ENCODE measurements at places on chromosomes 12 and 14.

GRCh38 chr12:38427442-38427841 is 110.9 kb downstream of the ALG10B start:
- no peak for DNase-seq

GRCh38 chr12:2844786-2845185 is 10.0 kb upstream of the NRIP2 start:
- DNase-seq, result no peak

GRCh38 chr12:70835948-70836347 is 84.6 kb downstream of the PTPRR start:
- DNase-seq, result no peak

- peak; percentile 73 for DNase-seq
Measured at GRCh38 chr14:72638021-72638420, 255.9 kb downstream of the DPF3 start.

DNA sequence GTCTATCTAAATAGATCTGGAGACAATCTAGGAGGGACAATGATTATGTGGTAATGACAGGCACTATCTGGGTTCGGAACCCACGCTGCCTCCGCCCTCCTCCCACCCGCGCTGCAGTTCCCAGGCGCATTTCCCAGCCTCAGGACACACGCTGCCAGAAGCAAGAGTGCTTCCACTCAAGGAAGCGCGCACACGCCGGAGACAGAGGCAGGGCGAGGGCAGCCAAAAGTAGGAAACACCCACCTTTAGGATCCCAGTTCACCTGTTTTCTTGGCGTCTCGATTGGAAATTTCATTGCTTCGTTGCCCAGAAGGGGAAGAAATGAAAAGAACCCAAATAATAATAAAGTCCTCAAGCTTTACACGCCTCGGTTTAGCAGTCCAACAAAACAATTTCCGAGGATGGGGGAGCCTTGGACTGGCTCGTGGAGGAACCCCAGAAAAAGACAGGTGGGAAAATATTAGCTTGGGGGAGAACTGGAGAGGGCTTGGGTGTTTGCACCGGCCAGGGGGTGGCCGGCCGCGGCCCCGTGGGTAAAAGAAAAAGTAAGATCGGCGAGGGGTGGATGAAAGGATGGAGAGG is 474 bp downstream of the KCNK10 start:
- DNase-seq, result no peak

DNA sequence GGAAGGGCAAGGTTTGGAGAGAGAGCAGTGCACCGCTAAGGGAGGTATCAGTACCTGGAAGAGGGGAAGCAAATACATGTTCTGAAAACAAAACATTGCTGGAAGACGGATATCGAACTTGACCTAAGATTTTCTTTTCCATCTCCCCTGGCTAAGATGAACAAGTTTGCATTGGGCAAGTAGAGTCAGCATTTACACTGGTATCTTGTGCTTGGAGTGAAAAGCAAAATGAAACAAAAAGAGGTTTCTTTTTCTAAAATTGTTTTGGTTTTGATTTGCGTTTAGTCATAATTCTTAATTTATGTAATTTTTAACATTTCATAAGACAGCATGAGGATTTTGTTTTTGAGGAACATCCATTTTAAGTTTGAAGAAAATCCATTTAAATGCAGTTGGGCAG is 881.6 kb downstream of the NRXN3 start:
- DNase-seq, result no peak

- no peak for DNase-seq
Measured at GRCh38 chr12:39010406-39010805, 105.0 kb upstream of the CPNE8 start.

- DNase-seq, result no peak
Measured at GRCh38 chr12:41101806-41102205, 86.3 kb upstream of the PDZRN4 start.

- no peak for DNase-seq
Measured at GRCh38 chr14:85883966-85884365, 354.0 kb downstream of the FLRT2 start.

DNA sequence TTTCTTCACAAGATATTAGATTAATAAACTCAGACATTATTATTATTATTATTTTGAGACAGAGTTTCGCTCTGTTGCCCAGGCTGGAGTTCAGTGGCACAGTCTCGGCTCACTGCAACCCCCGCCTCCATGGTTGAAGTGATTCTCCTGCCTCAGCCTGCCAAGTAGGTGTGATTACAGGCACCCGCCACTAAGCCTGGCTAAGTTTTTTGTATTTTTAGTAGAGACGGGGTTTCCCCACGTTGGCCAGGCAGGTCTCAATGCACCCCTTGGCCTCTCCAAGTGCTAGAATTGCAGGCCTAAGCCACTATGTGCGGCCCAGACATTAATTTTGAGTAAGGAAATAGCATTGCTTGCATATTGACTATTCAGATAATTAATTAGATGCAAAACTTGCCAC is 554.9 kb upstream of the LRFN5 start:
- DNase-seq, result no peak

- DNase-seq, result no peak
Measured at GRCh38 chr12:4161718-4162117, 111.8 kb upstream of the CCND2 start.

- peak; percentile 96 for DNase-seq
Measured at GRCh38 chr14:89137526-89138163, 279.4 kb downstream of the FOXN3 start.

DNA sequence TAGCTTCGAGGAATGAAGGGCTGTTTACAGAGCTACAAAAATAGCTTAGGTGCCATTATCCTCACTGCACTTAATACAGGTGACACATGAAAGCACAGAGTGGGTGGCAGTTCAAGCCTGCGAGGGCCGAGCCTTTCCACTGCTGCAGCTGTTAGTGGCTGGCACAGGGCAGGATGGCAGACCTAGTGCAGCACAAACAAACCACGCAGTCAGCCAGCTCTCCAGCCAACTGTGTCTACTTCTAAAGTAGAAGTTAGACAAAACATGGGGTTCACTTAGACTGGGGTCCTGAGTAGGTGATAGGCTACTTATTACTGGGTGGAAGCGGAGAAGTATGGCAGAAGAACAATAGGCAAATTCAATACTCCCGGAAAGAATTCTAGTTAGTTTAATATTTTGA is 95.4 kb downstream of the DUSP16 start:
- DNase-seq, result no peak

DNA sequence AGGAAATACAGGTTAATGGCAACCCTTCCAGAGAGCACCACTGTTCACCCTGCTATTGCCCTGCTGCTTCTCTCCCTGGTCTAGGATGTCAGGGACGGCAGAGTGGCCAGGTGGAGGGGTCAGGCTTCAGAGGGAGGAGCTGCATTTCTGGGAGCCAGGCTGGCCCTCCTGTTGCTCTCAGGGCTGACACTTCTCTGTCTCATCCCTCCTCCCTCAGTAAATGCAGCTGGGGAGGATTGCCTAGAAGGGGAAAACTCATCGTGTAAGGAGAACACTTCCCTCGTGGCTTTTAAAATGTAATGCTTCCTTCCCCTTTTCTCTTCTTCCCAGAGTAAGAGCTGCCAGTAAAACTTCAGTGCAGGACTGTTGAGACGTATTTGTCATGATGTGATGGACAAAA is 20.8 kb downstream of the SUSD6 start:
- no peak for DNase-seq

DNA sequence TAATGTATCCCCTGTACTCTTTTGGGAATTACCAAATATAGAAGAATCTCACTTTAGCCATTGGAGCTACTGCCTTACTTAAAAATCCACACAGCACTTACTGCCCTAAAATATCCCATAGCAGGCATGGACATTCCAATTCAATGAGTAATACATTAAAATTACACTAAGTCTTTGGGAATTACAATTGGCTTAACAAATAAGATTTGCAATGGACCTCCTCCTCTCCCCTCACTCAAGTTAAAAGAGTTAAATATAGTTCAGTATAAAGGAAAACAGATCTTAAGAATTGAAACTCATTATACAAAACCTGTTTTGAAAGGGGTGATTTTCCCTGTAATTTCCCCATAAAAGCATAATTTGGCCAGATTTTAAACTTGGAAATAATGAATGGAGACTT is 477.1 kb downstream of the SLC16A7 start:
- peak; percentile 6 for DNase-seq

DNA sequence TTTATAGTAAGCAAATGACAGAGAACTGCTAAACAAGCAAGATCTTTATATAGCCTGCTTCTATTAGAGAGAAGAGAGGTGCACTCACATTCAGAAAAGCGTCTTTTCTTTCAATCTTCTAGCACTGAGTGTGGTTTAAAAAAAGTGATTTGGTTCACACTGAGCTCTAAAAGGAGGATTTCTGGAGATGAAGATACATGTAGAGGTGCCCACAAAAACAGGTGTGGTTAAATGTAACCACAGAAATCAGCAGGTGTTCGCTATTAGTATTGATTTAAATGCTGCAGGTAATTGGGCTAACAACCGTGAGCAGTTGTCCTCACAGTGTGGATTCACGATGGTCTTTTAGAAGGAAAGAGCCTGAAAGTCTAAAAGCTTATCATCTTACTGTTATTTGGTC is 10.7 kb downstream of the PKP2 start:
- DNase-seq, result no peak

DNA sequence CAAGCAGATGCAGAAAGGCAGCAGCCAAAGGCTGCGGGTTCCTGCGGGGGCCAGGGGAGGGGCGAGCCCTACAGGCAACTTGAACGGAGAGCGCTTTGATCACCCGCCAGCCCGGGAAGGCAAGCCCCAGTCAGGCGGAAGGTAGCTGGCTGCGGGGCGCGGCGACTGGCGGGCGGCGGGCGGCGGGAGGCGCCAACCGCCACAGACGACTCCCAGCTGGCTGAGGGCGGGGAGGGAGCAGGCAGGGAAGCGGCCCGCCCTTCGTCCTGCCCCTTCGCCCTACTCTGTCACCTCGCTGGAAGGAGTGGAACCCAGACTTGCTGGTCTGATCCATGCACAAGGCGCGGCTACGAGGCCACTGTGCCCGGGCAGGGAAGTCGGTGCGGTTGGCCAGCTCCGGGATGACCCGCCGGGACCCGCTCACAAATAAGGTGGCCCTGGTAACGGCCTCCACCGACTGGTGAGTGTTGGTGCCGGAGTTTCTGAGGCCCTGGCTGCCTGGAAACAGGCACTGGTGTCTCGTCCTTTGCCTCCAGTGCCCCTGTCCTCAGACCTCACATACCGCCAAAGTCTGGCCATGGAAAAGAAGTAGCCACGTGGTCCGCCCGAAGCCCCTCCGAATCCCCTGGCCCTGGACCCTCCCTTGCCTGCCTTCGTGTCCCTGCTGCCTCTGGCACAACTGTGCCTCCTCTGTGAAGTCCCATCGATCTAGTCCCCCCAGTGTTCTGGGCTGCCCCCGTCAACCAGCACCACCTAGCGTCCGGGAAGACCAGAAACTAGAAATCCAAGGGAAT is 15.4 kb upstream of the CARMIL3 start:
- peak; percentile 51 for DNase-seq

- no peak for DNase-seq
Measured at GRCh38 chr14:98770151-98770550, 501.8 kb downstream of the BCL11B start.

GRCh38 chr14:85441909-85442643 is 87.9 kb upstream of the FLRT2 start:
- no peak for DNase-seq

GRCh38 chr14:34129927-34130552 is 179.2 kb upstream of the EGLN3 start:
- no peak for DNase-seq

DNA sequence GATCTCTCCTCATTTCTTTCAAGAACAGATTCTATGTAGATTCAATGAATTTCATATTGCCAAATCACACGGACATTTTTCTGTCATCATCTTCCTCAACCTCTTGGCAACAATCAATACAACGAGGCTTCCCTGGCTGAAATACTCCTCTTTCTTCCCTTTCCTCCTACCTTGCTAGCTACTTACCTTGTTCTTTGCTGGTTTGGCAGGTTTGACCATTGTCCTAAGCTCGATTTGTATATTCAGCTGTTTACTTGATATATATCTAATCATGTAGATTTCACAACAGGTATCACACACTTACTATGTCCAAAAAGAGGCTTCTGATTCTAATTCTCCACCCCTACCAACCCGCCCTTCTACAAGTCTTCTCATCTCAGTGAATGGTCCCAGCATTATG is 23.6 kb downstream of the NDUFA12 start:
- no peak for DNase-seq

DNA sequence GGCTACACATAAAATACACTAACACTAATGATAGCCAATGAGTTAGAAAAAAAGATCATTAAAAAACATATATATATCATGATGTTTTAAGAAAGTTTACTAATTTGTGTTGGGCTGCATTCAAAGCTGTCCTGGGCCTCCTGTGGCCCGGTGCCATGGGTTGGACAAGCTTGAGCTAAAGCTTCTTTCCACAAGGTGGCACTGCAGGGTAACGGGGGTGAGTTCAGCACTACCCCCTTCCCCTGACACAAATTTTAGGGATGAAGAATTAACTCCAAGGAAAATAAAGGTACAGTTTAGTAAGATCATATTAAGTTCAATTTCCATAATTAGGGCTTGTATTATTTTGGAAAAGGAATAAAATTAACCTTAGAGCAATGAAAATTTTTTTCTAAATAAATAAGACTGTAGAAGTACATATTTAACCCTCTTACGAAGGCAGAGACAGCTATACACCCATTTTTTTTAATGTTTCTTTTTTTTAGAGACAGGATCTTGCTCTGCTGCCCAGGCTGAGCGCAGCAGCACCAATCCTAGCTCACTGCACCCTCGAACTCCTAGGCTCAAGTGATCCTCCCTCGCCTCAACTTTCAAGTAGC is 38.9 kb downstream of the PPP1R13B start:
- DNase-seq, result peak; percentile 62

GRCh38 chr14:22630486-22630885 is 13.7 kb downstream of the OR6J1 start:
- peak; percentile 98 for DNase-seq

- DNase-seq, result peak; percentile 43
Measured at GRCh38 chr14:53093206-53093605, 59.9 kb downstream of the DDHD1 start.

DNA sequence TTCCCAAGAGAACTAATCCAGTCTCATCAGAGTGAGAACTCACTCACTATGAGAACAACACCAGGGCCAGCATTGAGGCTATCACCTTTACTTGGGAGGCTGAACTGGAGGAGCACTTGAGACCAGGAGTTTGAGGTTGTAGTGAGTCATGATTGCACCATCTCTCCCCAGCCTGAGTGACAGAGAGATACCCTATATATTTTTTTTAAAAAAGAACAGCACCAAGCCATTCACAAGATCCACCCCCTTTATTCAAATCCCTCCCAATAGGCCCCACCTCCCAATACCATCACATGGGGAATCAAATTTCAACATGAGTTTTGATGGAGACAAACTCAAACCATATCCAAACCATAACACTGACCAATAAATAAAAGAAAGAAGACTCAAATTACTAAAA is 3.7 kb upstream of the TMX1 start:
- DNase-seq, result no peak

DNA sequence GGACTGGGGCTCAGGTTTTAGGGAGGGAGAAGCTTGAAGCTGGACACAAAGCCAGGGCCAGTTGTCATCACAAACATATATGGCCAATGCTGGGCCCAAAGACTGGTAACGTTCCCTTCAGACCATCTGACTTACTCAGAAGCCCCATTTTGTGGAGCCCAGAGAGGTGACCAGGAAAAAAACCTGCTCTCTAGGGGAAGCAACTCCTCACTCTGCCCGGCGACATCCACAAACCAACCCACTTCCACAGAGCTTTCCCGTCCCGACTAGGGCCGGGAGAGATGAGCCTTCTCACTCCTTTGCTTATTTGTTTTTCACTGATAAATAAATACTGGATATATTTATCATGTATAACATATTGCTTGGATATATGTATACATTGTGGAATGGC is 180.9 kb upstream of the RTL1 start:
- no peak for DNase-seq

GRCh38 chr14:50736932-50737419 is 68.9 kb upstream of the SAV1 start:
- DNase-seq, result no peak

GRCh38 chr12:78700565-78700964 is 164.0 kb upstream of the SYT1 start:
- DNase-seq, result no peak
